Heart right ventricle (tissue), 16 donors: ENCODE measurements at places on chromosomes 11 and 22. TPM values are rescaled to one million over a fixed set of nuclear protein-coding genes. Genes with fewer than 3 reads are reported as not detected.

The C1QTNF4 gene
- 0.42 TPM for total RNA-seq

The LRRC74B gene
- not detected for total RNA-seq

The PLAAT2 gene
- total RNA-seq: not detected

The GRIA4 gene
- not detected for total RNA-seq

The C11orf21 gene
- 35.5 TPM for total RNA-seq

The ESAM gene
- total RNA-seq: 39.3 TPM

The UBE4A gene
- 44.5 TPM for total RNA-seq

The CYTH4 gene
- total RNA-seq: 7.4 TPM

The LMO2 gene
- total RNA-seq: 3.9 TPM

The RAPSN gene
- total RNA-seq: 10.2 TPM

The OR52I1 gene
- total RNA-seq: not detected

The DBX1 gene
- total RNA-seq: not detected

The OR10W1 gene
- total RNA-seq: not detected

The ZBTB16 gene
- total RNA-seq: 18.3 TPM

The DDI1 gene
- not detected for total RNA-seq

- DNase-seq: no peak
These were observed 3.5 kb downstream of the KRTAP5-10 start for GRCh38 chr11:71568704-71569349.

GRCh38 chr11:124605719-124606118 is 5.5 kb upstream of the PANX3 start:
- no peak for DNase-seq

DNA sequence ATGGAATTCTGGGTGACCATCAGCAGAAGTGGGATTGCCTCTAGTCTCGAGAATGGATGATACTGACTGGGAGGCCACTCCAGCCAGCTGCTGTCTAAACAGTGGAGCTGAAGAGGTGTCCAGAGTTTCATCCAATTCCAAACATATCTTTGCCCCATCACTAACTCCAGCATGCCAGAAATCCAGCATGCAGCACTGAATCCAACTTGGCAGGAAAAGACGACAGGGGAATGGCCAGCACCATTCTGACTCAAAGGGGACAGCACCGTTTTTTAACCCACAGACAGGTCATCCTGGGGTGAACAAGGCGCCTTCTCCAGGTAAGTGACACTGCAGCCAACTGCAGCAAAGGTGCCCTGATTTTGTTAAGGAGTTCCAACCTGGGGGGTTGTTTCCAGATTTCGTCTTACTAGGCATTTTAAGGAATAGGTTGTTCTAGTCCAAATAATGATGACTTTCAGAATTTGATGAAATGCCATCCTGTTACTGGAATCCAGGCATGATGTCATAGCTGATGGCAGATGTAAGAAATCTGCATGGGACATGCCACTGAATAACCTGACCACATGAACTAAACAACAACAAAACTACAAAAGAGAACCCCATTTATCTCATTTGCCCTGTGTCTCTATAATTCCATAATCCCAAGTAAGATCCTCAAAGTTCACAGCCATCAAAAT is 32.3 kb downstream of the FEZ1 start:
- no peak for DNase-seq

- peak; percentile 21 for DNase-seq
These were observed 124.5 kb upstream of the HSD17B12 start for GRCh38 chr11:43555816-43556611.

GRCh38 chr11:12133547-12134235 is 23.3 kb downstream of the MICAL2 start:
- DNase-seq: no peak

- DNase-seq: no peak
These were observed 161.9 kb downstream of the INSC start for GRCh38 chr11:15276621-15277020.

DNA sequence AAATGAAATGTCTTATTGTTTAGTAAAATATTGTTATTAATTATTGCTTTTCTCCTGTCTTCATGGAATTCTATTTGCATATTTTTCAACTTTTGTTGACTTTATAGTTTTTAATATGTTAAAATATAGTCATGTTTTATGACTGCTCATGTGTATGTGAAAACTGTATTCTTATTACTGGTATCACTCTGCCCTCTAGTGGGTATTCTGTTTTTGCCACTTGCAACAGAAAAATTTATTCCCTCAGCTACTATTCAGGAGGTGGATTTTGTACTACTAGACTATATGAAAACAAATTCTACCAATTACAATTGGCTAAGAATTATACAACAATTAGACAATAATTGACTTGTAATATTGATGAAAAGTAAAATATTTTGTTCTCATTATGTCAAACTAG is 45.0 kb downstream of the OR4C6 start:
- no peak for DNase-seq

GRCh38 chr11:46060013-46060412 is 61.2 kb downstream of the PHF21A start:
- DNase-seq: no peak

DNA sequence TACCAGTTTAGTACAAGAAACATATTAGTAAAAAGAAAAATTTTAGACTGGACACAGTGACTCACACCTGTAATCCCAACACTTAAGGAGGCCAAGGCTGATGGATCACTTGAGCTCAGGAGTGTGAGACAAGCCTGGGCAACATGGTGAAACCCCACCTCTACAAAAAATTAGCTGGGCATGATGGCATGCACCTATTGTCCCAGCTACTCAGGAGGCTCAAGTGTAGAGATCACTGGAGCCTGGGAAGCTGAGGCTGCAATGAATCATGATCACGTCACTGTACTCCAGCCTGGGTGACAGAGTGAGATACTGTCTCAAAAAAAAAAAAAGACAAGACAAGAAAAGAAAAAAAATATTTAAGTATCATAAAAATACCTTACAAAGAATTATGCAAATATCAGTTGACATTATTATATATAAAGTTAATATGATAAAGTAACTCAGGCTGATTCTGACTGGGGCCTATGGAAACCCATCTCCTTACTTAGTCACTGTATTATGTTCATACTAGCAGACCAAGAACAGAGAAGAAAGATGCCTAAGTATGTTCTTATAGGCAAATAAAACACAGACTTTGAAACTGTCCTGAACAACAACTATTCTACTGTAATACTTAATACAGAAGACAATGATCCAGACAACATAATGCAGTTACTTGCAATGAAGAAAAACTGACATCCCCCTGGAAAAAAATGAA is 27.3 kb downstream of the FAM168A start:
- no peak for DNase-seq

DNA sequence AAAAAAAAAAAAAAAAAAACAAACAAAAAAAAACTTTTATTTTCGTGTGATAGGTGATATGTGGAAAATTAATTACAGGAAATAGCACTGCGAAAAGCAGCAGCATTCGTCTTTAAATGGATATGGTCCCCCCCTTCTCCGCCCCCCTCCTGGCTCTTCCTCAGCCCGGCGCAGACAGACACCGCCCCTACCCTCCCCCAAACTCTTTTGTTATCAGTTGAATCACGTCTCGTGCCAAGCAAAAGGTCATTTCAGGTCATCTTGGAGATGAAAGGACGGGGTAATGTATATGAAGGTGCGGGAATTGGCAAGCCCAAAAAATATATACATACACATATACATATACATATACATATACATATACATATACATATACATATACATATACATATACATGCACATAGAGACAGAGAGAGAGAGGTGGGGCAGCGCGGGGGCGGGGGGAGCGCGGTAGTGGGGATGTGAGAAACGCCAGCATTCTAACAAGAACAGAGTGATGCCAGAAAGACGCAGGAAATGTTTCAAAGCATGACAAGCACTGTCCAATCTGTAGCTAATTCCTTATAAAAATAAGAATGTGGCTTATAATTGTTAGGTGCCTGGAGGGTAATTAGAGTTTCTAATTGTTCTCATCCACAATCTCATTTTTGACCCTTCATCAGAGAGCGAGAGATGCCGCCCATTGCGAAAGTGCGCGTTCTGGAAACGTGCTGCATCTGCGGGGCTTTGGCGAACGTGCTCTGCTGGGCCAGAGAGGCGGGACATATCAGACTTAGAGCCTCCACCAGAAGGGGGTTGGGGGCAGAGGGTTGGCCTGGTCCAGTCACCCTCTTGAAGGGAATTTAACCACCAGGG is 214.5 kb upstream of the UBASH3B start:
- peak; percentile 62 for DNase-seq

DNA sequence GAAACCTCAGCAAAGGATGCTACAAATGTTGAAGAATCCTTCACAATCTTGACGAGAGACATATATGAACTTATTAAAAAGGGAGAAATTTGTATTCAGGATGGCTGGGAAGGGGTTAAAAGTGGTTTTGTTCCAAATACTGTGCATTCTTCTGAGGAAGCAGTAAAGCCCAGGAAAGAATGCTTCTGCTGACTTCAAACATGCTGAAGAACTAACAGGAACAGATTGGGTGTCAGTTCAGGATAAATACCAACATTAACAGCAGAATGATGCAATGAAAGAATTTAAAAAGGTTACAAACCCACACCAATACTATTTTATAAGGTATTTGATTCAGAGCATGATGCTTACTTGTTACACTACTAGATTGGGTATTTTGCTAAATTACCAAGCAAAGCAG is 33.9 kb downstream of the RAB39A start:
- no peak for DNase-seq

- DNase-seq: no peak
These were observed 31.4 kb downstream of the GLB1L2 start for GRCh38 chr11:134363161-134363560.

- DNase-seq: no peak
These were observed 1.5 kb upstream of the NDUFS8 start for GRCh38 chr11:68028802-68029545.

DNA sequence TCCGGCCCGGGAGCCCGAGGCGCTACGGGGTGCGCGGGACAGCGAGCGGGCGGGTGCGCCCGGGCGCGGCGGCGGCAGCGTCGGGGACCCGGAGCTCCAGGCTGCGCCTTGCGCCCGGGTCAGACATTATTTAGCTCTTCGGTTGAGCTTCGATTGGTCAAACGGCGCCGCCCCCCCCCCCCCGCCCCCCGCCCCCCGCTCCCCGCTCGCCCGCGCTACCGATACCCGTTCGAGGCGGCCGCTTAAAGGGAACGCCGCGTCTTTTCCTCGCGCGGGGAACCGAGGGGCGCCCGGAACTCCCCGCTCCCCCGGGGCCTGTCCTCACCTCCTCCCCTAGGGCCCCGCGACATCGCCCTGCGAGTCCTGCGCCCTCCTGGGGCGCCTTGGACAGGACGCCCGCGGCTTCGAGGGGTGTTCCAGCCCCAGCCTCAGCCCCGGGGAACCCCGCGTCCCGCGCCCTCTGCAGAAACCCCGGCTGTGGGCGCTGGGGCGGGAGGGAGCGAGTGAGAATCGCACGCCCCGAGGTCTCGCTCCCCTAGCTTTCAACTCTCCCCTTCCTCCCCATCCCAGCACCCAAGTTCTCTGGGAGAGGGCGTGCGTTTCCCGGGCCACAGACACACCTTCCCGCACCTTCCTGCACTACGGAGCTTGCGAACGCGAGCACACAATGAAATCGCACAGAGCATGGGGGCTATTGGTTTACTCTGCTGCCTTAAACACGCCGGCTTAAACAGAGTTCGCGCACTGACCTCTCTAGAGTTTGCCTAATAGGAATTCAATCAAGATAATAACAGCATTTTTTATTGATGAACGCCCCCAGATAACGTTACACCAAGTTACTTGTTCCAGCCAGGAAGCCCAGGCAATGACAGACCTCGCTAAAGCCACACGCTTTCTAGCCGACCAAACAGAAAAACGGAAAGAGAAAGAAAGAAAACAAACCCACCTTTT is at the start of gene BDNF:
Gene BDNF, minus strand, starts transcription at position 105 of the 951 bp plus-strand sequence. CDS start 41,891 bp downstream, outside the sequence.
- DNase-seq: no peak

DNA sequence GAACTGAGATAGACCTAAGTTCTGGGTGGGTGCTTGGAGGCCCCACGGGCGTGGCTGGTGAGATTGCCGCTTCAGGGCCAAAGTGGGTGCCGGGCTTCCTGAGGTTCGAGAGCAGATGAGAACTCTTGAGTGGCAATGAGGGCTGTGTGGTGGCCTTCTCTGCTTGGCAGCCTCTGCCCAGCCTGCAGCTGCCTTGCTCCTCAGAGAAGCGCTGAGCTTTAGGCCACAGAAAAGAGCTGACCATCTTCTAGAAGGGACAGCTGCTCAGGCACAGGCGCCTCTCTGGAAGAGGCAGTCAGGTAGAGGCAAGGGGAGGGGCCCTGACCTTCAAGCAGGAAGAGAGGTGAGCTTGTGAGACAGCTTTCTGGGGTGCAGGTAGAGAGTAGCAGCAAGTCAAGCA is 72.8 kb downstream of the MED15 start:
- no peak for DNase-seq

DNA sequence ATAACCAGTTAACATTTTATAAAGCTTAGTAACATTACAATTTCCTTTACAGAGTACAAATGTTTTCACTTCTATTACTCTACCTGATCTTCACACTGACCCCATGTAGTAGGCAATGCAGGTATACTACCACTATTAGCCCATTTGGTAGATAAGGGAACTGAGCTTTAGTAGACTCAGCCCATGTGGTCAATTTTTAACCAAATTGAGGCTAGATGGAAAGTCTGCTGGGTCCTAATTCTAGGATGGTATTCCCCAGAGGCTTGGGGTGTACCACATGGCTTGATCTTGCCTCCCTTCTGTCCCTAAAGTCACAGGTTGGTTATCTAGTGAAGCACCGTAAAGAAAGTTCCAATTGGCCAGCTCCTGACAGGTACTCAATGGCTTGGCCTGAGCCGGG is 48.2 kb downstream of the NRXN2 start:
- DNase-seq: no peak

DNA sequence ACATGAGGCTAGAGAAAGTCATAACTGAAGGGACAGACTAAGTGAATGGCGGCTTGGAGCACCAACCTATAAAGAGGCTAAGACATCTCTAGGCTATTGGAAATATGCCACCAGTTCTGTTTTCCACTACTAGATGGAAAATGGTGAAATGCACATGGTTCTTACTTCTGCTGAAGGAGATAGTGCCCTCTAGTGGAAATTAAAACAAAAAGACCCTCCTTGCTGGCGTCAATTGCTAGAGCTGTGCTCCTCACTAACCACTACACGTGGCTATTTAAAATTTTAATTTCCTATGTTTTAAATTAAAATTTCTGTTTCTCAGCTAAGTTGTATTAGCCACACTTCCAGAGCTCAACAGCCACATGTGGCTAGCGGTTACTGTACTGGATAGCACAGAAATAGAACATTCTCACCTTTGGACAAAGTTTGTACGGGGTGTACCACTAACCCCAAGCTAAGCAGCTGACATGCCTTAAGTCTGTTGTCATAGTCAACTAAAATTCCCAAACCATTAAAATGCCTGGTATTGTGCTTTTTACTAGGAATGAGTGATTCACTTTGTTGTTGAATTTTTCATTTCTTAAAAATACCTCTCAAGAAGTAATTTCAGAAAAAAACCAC is 34.1 kb upstream of the CALCA start:
- no peak for DNase-seq

DNA sequence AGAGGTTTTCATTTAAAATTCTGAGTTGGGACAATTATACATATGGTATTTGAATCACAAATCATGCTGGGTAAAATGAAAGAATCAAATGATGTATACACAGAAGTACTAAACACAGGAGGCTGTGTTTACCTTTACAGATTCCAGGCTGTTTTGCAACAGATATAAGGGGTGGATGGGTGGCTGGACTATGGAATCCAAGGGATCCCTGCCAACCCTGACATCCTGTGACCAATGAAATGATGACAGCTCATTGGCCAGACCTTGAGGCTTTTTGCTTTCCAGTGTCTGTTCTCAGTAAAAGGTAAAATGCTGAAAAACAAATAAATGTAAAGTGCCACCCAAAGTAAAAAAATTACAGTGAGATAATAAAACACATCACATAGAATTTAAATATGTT is 3.3 kb upstream of the DDI1 start:
- no peak for DNase-seq
